CD4-positive, alpha-beta memory T cell (primary cell): ENCODE measurements at places on chromosomes 1 and 21.
A peak's percentile ranks its signal among the peaks of the same experiment; 100 is the strongest.

- DNase-seq: no peak
Observed at GRCh38 chr1:213925531-213926182, 62.1 kb upstream of the PROX1 start.

- no peak for DNase-seq
Observed at GRCh38 chr1:180571060-180571831, 12.5 kb downstream of the OVAAL start.

GRCh38 chr21:38911484-38912101 lies 105.9 kb downstream of the ETS2 start:
- DNase-seq: no peak

DNA sequence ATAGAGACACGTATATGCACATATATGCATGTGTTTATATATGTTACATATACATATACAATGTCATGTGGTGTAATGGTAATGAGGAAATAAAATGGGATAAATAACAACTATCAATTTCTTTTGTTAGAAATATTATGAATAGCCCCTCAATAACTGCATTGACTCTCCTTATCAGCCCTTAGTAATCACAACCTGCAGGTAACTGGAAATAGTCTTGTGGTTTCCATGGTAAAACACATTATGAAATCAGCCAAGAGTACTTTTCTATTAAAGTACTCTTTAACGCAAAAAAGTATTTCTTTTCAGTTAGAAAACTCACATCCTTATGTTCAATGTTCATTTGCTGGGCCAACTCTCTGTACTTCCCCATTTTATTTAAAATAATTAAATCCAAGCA lies 105.8 kb downstream of the KCNT2 start:
- DNase-seq: no peak

- no peak for DNase-seq
Observed at GRCh38 chr1:63126104-63126503, 196.3 kb upstream of the FOXD3 start.

GRCh38 chr1:66266350-66266749 lies 267.6 kb upstream of the SGIP1 start:
- no peak for DNase-seq

DNA sequence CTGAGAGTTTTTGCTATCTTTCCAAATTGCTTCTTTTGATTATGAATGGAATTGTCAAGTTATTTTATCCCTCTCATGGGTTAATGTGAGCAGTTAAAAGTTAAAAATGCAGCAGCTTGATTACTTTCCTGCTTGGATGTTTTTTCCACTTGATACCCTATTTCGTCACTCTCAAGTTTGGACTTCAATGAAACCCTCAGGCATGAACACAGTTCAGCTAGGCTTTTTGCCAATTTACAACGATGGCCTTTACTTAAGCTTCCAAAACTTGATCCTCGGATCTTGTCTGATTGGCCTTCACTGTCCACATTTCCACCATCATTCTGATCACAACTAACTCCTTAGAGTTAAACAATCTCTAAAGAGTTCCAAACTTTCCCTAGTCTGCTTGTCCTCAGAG lies 752.4 kb upstream of the PRMT6 start:
- DNase-seq: no peak

DNA sequence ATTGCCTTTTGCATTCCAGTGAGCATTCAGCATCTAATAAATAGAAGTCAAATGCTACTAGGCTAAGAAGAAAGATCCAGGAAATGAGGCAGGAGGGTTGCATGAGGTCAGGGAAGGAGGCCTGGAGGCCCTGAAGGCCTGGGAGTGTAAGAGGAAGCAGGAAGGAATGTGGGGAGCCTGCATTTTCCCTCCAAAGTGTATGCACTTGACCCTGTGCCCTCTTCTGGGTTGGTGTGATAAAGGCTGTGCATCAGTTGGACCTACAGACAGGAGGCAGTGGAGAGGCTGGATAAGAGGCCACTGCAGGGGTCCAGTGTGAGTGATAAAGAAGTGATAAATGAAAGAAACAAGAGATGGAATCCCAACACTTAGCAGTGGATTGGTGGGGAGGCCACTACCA lies 20.4 kb downstream of the KIAA1614 start:
- no peak for DNase-seq

DNA sequence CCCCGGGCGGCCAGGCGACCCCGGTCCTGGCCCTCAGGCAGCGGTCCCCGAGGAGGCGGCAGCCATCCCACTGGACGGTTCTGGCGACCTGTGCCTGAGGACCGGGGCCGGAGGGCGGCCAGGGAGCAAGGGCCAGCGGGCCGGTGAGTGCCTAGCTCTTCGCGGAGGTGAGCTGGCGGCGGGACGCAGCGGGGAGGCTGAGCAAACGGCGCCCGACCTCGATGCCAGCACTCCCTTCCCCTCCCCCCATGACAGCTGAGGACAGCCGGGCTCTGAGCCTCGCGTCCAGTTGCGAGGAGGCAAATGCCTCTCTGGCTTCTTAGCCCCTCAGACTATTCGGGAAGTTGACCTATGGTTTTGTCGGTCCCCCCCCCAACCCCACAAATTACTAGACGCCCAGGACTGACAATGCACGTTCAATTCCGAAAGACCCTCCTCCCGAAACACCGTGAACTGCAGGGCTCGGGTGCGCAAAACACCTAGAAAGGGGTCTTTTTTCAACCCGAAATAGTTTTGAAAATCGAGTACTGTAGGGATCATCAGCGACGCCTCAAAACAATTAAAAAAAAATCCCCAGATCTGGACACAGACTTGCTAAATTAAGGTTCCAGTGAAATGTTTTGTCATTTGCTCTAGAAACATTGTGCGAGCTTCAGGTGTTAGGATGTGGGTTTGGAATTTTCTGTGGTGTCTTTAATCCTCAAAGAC lies 8.3 kb downstream of the CDKN2C start:
- peak; percentile 22 for DNase-seq

DNA sequence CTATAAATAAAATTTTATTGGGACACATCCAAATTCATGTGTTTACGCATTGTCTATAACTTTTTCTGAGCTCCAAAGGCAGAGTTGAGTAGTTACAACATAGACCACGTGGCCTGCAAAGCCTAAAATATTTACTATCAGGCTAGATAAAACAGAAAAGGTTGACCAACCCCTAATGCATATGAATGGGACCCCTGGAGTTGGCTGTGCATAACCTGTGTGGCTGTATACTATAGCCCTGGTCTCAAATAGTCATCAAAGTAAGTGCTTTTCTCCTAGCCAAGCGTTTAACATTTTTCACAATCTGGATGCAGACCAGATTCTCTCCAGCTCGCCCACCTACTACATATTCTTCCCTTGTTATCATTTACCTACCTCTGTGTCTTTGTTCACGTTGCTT lies 60.4 kb downstream of the CYYR1 start:
- DNase-seq: no peak

GRCh38 chr1:26022404-26022779 lies 817 bp downstream of the EXTL1 start:
- DNase-seq: no peak

DNA sequence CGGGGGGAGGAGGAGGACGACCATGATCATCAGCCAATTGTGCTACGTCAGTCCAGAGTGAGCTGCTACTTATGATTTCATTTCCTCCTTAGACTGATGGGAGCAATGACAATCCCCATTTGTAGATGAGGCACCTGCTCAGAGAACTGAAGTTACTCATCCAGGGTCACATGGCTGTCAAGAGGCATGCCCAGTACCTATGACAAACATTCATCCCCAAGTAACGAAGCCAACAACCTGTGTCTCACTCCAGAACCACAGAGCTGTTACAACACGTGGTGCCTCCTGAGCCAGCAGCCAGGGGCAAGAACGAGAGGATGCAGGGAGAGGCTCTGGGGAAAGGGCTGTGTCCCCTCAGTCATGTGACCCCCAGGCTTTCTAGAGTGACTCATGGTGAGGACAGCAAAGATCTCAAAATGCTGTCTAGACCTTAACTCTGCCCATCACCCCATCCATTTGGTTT lies 93.6 kb downstream of the SIM2 start:
- DNase-seq: no peak

- DNase-seq: no peak
Observed at GRCh38 chr1:36448530-36449056, 1.7 kb downstream of the OSCP1 start.

GRCh38 chr1:220217383-220217988 lies 54.8 kb downstream of the RAB3GAP2 start:
- peak; percentile 3 for DNase-seq

DNA sequence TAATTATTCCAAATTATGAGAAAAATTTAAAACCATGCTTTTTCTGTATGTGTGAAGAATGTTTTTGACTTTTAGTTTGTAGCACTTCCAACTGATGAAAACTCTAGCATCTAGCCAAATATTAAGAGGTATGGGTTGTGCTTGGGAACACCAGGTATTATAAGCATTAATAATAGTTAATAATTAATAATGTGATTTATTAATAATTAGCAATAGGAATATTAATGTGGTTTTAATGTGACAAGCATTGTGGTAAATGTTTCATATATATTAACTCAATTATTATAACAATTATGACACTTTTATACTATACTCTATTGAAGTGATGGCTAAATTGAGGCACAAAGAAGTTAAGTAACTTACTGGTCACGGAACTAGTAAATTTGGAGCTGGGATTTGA lies 7.9 kb downstream of the SLC30A7 start:
- DNase-seq: no peak

DNA sequence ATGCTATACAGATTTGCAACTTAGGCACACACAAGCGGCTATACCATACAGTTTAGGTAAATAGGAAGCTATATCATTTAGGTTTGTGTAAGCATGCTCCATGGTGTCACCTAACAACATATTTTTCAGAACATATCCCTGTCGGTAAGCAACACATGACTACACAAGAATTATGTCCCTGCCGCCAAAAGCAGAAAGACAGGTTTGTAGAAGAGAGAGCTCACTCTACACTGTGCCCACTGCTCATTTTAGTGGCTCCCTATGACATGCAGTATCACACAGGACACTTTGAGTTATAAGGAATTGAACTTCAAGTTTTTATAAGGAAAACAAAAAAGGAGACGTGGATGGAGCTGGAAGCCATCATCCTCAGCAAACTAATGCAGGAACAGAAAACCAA lies 132.5 kb upstream of the KAZN start:
- DNase-seq: no peak

DNA sequence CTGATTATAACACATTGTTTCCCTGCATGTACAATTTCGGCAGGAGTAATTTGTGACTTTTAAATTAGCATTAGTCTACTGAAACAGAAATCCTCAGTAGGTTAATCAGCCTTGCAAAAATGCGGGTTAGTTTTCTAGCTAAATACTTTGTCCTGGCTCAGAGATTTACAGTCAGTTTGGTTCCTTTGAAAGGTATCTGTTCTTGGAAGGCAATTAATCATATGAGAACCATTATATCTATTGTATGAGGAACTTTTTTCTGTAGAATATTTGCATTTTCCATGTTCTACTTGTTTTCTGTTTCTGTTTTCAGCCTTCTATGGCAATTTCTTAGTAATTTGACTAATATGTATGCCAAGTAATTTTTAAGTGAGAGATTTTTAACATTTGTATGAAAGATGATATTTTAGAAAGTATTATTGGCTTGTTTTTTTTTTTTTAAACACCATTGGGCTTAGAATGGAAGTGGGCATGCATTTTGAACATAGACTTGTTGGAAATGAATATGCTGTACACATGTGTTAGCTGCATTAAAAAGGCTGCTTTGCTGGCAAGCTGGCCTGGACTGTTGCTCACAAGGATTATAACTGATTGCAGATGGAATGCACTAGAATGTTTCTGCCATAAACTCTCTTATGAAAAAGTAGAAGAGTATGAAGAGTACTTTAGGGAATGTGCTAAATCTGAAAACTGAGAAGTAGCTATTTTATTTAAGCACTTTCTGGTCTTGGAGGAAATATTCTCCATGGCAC lies 26.2 kb downstream of the KIF1B start:
- DNase-seq: no peak

- DNase-seq: no peak
Observed at GRCh38 chr1:8847990-8848389, 30.5 kb downstream of the ENO1 start.

GRCh38 chr1:174337000-174337681 lies 110.6 kb upstream of the GPR52 start:
- no peak for DNase-seq

DNA sequence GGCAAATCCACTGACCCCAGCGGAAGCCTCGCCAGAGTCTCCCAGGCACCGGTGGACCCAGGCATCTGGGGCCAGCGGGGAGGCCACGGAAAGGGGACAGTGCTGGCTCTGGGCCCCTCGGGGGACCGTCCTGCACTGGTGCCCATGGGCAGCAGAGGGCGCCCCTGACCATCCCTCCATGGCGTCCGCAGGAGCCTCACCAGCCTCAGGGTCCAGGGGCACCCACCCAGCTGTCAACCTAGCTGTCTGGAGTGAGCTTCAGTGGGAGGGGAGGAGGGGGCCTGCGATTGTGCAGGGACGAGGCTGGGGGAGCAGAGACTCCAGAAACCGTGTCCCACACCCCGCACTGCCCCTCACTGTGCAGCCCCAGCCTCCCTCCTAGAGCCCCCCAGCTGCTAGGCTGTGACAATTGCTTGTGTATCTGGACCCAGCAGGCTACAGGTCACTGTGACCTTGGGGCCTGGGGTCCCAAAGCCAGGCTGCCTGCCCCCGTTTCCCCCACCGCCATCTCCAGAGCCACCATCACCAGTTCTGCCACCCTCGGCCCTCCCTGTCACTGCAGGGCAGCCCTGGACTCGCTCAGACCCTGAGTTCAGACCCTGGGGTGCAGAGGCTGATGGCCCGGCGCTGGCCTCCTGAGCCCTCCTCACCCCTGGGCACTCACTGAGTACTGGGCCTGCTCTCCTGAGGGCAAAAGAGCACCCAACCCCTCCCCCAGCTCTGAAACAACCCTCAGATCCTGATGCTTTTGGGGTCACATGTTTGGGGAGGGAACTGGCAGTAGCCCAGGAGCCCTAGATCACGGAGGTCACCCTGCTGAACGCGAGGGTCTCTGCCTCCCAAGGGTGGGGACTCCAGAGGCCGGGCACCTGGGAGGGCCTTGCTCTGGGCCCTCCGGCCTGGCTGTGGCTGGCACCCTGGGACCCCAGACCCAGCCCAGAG lies 10.6 kb upstream of the COL6A1 start:
- DNase-seq: no peak

DNA sequence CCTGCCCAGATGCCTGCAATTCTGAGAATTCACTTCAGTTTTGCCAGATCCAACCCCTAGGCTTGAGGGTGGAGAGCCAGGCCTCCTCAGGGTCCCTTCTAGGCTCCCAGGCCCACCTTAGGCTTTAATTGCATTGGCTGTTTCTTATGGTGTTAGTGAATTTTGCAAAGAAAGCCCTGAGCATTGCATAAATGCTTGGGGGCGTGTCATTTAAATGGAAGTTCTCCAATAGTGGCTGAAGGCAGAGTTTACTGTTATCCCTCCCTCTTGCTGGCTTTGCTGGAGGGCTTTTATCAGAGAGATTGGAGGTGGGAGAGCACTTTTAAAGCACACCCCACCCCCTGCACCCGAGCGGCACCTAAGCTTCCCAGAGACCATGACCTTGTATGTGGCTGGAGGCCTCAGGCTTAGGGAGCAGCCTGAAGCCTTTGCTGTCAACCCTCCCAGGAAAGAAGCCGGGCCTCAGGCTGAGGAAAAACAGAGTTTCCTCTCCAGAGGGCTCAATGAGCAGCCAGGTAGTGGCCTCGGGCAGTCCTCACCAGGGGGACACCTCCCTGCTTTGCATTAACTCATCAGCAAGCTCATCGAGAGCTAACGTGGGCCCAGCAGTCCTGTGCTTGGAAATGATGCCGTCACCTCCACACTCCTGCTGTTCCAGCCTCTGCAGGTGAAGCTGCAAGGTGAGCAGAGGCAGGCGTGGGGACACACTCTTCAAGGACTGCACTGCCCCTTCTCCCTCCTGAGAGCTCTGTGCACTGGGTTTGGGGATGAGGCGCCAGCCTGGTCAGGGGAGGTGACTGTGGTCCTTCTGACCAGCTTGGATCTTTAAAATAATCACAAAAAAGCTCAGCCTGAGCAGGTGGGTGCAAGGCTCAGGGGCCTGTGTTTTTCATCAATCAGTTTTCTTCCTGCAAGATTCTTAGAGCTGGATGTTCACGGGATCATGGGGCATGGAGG lies 58.0 kb downstream of the STUM start:
- no peak for DNase-seq
